ENCODE measurements at places on chromosomes 3 and 15.

DNA sequence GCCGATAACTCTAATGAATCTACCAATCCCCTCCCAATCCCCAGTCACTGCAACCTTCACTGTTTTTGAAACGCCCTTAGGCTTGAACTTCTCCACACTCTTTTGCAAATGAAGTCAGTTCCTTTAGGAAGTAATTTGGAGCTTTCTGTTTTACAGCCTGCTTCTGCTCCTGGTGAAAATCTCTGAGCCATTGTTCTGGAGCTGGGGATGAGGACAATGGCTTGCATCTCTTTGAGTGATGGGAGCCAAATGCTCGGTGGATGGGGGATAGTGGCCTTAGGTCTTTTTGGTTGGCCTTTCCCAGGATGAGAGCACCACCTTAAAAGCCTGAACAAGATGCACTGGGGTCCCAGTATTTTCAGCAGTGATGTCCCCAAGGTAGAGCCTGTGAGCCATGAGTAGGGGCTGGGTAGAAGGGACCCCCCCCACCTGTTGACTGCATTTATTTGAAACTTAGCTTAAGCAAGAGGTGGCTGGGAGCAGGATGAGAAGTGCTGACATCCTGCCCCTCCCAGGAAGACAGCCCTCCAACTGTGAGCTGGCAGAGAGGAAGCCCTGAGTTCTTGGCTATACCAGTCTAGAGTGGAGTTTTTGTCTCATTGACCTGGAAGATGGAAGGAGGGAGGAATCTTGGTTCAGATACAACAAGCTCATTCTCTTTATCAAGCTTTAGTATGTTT, 7.6 kb upstream of the MYO5C start:
- H3K27me3 ChIP-seq: peaks cover 4% of the 10 kb centered on the region
- peaks cover 13% of the 10 kb centered on the region for H3K4me1 ChIP-seq
- peaks cover 5% of the 10 kb centered on the region for H3K36me3 ChIP-seq
- H3K27ac ChIP-seq: no peak overlapping the region
- DNase-seq: no peak
- no peak overlapping the region for H3K4me3 ChIP-seq

DNA sequence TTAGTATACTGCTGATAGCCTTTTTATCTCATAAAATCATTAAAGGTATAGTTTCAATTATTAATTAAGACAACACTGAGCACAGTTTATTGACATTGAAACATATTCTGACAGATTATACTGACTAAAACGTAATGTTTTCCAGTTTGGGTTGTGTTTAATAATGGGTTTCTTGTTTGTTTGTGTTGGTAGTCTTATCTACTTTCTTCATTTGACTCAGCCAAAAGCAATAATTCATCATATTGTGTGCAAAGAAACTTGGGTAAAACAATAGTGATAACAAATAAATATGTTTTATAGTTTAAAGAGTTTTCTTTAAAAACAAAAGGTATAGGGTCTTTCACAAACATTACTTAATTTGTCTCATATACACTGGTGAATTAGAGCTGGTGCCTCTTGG, 629.2 kb upstream of the AGTR1 start:
- no peaks in the 10 kb centered on the region for H3K36me3 ChIP-seq
- H3K27me3 ChIP-seq: no peaks in the 10 kb centered on the region
- no peak for DNase-seq
- H3K27ac ChIP-seq: no peak overlapping the region

GRCh38 chr3:173993299-173993698, 595.8 kb downstream of the NLGN1 start:
- H3K4me1 ChIP-seq: no peaks in the 10 kb centered on the region
- no peaks in the 10 kb centered on the region for H3K36me3 ChIP-seq
- H3K27me3 ChIP-seq: no peaks in the 10 kb centered on the region

DNA sequence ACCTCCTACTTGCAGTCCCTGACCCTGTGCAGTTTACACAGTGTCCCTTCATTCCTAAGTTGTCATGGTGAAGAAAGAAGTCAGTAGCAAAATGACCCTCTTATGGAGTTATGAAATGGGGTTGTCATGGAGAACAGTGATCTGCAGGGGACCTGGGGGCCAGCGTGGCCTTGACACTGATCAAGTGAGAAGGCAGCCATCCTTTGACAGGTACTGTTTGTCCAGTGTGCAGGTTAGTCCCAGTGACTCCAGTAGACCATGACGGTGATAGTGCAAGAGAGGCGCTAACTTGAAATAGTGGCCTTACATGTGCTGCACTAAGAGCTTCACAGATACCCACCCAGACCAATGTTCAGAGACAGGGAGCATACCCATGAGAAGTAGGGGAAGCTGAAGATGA, 87.9 kb downstream of the IL12A start:
- no peaks in the 10 kb centered on the region for H3K36me3 ChIP-seq
- H3K4me1 ChIP-seq: no peaks in the 10 kb centered on the region
- H3K4me3 ChIP-seq: no peak overlapping the region
- DNase-seq: no peak
- no peaks in the 10 kb centered on the region for H3K27me3 ChIP-seq

DNA sequence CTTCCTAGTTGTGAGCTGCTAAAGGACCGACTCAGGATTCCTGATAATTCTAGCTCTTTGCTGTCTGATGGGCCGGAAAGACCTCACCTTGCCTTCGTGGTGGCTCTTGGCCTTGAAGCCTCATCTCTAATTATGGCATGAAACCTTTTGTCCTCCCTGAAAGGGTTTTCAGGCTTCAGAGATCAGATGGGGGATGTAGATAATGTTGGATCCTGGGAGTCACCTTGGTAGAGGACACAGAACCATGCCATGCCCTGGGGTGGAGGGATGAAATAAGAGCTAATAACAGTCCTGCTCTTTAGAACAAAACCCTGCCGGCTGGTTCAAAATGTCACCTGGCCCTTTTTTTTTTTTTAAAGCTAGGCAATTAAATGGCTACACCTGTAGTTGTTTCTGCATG, 50.8 kb upstream of the SYN2 start:
- H3K27ac ChIP-seq: no peak overlapping the region
- no peaks in the 10 kb centered on the region for H3K4me1 ChIP-seq
- H3K4me3 ChIP-seq: no peak overlapping the region
- peaks cover 7% of the 10 kb centered on the region for H3K27me3 ChIP-seq
- DNase-seq: no peak
- no peaks in the 10 kb centered on the region for H3K36me3 ChIP-seq

- no peak overlapping the region for H3K4me3 ChIP-seq
- no peaks in the 10 kb centered on the region for H3K4me1 ChIP-seq
- no peaks in the 10 kb centered on the region for H3K27me3 ChIP-seq
- DNase-seq: no peak
- H3K27ac ChIP-seq: no peak overlapping the region
Observed at GRCh38 chr3:76107935-76108570, 322.7 kb upstream of the ZNF717 start.

DNA sequence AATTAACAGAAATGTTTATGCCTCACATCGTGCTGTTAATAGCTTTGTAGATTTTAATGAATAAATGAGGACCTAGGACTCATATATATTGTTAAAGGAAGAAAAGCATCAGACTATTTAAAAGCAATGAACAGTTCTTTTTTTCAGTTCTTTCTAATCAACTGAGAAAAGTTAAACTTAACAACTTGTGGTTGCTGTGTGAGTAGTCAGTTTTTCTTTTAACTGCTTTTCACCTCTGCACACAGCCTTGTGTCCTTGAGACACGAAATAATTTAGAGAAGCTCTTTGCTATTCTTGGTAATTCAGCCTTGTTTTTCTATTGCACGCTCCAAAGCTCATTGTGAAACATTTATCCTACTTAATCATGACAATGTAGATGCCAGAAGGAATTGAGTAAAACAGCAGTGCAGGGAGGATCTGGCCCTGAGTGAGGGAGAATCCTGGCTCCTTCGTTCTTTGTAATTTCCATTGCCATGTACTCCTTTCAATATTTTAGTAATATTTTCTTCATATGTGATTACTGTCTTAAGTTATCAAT, 499.0 kb downstream of the PYDC2 start:
- H3K36me3 ChIP-seq: no peaks in the 10 kb centered on the region
- H3K4me1 ChIP-seq: no peaks in the 10 kb centered on the region
- DNase-seq: no peak
- no peaks in the 10 kb centered on the region for H3K27me3 ChIP-seq
- H3K4me3 ChIP-seq: no peak overlapping the region
- H3K27ac ChIP-seq: no peak overlapping the region

DNA sequence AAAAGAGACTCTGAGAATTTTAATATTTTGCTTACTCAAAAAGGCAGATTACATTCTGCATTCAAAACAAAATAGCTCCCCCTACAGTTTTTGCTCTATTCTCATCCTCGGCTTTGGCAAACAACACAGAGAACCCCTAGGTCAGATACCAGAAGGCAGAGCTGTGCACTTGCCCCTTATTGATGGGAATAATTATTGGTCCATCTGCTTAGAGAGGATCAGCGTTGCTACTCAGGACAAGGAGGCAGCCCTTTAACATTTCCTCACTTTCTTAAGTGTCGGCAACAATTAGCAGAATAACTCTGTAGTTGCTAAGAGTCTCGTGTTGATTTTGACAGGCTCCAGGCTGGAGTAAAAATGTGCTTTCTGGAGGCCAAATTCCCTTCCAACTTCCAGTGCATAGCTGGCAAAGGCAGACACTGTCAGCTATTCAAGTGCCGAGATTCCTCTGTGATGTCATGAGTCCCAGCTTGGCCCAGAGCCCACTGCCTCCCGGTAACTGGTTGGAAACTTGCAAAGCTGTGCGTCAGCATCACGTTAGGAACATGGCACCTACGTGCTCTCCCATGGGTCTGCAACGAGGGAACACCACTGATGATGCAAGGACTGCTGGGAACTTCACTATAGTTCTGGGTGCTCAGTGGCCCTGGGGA, 482.7 kb upstream of the ADAMTS9 start:
- no peaks in the 10 kb centered on the region for H3K4me1 ChIP-seq
- no peaks in the 10 kb centered on the region for H3K27me3 ChIP-seq
- H3K4me3 ChIP-seq: no peak overlapping the region
- no peaks in the 10 kb centered on the region for H3K36me3 ChIP-seq

DNA sequence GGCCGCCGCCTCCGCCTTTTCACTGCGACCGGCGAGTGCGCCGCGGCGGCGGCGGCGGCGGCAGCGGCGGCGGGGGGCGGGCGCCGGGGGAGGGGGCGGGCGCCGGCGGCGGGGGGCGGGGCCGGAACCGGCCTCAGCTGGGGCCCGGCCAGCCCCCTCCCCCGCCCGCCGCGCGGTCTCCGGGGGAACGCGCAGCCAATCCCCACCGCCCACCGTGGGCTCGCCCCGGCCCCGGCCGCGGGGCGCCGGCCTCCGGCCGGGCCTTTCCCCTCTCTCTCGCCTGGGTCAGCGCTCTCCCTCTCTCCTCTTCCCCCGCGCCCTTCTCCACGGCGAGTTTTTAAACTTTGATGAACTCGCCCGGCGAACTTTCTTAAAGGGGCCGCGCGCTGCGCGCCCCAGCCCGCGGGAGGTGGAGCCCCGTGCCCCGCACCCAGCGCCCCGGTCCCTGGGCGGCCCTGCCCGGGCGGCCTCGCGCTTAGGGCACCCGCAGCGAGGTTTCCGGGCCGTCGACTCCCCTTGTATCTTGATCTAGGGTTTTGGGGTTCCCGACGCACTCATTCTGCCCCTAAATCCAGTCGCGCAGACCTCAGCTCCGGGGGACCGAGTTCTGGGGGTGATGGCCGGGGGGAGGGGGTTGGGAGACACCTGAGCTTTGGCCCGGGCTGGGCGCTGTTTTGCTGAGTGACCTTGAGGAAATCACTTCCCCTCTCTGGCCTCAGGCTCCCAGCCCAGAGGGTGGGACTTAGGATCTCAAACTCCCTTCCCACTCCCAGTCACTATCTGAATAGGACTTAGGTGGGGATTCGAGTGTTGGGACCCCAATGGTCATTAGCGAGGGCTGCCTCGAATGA, at the start of gene RBPMS2:
RBPMS2 (minus strand) TSS at position 39 of the 851 bp plus-strand sequence. CDS start 270 bp downstream, outside the sequence.
- H3K4me3 ChIP-seq: peak within 1 kb of the TSS; percentile 62
- H3K36me3 ChIP-seq: no peaks in the 10 kb centered on the region
- H3K27ac ChIP-seq: no peak within 1 kb of the TSS
- no peak for DNase-seq

DNA sequence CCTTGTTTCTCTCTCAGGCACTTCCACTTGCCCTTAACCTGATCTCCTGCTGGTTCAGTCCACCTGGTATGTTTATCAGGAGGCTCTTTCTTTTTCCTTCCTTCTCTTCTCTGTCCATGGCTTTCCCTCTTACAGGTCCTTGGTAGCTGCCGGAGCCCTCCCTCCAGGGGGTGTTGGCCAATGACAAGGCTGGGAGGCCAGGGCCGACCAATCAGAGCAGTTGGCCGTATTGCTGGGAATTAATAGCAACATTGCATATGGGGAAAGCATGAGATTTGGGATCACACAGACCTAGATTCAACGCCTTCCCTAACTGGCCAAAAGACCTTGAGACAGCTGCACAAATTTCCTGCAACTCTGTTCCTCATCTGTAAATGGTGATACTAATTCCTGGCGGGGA, 62.4 kb downstream of the CEMIP start:
- no peak overlapping the region for H3K27ac ChIP-seq
- H3K4me1 ChIP-seq: no peaks in the 10 kb centered on the region
- no peak for DNase-seq
- H3K27me3 ChIP-seq: peaks cover 28% of the 10 kb centered on the region
- H3K36me3 ChIP-seq: no peaks in the 10 kb centered on the region

- H3K4me1 ChIP-seq: no peaks in the 10 kb centered on the region
- H3K27me3 ChIP-seq: peaks cover 32% of the 10 kb centered on the region
- no peak overlapping the region for H3K27ac ChIP-seq
- no peak for DNase-seq
Observed at GRCh38 chr15:76024021-76024768, 12.0 kb upstream of the NRG4 start.

DNA sequence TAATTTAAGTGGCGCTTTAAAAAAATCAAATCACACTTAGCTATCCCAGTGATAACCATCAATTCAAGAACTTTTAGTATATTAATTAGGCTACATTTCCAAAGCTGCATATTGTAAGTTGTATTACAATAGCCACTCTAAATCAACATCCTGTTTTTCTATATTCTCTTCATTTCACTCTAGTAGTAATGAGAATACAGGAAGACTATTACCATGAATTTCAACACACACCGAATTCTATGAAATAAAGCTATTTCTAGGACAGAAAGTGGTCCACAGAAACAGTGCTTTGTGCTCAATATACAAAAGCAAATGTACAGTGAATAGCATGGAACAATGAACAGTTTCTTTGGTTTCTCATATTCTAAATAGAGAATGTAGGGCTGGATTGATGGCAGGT, 24.6 kb downstream of the TRAT1 start:
- H3K27me3 ChIP-seq: no peaks in the 10 kb centered on the region
- peaks cover 58% of the 10 kb centered on the region for H3K36me3 ChIP-seq
- no peak overlapping the region for H3K27ac ChIP-seq
- H3K4me1 ChIP-seq: peaks cover 36% of the 10 kb centered on the region

DNA sequence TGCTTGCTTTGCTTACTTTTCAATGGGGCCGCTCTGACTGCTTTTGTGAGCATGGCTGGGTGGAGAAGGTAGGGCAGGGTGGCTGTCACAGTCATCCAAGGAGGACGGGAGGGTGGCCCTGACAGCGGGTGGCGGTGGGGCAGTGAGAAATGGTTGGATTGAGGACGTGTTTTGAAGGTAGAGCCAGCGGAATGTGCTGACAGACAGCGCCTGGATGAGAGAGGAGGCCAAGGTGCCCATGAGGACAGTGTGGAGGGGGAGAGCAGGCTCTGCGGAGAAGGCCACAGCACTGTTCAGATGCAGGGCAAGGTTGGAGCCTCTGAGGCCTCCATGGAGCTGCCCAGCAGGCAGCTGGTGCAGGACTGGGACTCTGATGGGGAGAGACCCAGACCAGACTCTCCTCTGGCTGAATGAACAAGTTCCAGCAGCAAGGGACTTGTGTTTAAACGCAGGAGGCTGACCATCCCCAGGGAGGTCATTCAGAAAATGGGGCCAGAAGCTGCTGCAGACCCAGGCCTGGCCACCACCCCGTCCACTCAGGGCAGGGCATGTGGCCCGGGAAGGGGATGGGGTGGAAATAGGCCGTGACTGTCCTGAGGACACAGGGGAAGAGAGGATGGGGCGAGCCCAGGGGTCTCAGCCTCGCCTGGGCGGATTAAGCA, 120.3 kb upstream of the PRR20G start:
- H3K4me1 ChIP-seq: peaks cover 5% of the 10 kb centered on the region
- H3K36me3 ChIP-seq: no peaks in the 10 kb centered on the region
- H3K4me3 ChIP-seq: no peak overlapping the region
- no peak for DNase-seq
